Esophagus squamous epithelium (tissue), 5 donors: ENCODE measurements at places on chromosomes 7 and 10.

DNA sequence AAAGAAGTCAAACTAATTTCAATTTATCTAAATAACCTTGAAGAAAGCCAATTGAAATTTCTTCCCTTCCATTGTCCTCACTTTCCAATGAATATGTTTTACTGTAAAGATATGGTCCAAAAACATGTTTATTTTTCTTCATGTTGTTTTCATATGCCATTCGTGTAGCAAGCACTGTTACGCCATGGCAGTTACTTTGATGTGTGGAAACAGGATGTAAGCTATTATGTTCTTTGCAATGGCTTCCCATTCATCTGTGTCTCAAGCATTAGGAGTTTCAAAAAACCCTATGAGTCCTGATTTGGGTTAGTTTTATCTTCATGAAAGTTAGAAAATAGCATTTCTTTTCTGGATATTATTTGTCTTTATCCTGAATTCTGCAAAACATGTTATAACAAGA, 31.0 kb downstream of the GPR141 start:
- no peak for DNase-seq

DNA sequence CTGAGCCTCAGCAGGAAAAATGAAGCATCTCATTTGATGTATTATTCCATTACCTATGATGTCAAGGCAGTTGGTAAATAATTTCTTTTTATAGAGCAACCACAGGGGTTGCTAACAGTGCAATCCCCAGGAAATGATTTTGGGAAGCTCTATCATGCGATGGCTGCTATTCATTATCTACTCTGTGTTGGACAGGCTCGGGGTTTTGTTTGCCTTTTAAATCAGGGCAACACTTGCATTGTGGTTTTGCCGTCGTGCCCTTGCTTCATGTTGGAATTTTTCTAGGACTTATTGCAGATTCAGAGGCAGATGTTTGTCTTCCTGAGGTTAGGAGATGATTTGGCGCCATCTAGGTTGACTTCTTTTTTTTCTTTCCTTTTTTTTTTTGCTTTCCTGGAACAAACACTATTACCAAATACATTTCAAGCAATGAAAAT, 128.4 kb downstream of the BICC1 start:
- DNase-seq = no peak

DNA sequence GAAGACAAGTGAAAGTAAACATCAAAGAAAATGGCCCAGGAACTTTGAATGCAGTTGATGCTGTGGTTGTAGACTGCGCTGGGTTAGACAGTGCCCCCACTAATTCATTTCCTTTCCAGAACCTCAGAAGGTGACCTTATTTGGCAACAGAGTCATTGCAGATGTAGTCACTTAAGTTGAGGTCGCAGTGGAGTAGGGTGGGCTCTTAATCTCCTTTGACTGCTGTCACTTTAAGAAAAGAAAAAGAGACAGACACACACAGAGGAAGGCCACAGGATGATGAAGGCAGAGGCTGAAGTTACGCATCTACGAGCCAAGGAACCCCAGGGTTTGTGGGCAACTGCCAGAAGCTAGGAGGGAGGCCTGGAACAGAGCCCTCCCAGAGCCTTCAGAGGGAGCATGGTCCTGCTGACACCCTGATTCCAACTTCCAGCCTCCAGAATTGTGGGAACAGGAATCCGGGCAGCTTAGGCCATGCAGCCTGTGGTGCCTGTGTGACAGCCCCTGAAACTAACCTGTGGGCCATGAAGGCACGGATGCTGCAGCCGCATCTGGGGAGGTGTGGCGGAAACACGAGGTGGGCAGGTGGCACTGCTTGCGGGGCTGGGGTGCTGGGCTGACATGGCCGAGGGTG, 107.6 kb downstream of the PRKAG2 start:
- no peak for DNase-seq

GRCh38 chr10:71078454-71079145, 133.8 kb upstream of the UNC5B start:
- no peak for DNase-seq

- DNase-seq = no peak
Observed at GRCh38 chr10:34576797-34577196, 238.3 kb downstream of the PARD3 start.

DNA sequence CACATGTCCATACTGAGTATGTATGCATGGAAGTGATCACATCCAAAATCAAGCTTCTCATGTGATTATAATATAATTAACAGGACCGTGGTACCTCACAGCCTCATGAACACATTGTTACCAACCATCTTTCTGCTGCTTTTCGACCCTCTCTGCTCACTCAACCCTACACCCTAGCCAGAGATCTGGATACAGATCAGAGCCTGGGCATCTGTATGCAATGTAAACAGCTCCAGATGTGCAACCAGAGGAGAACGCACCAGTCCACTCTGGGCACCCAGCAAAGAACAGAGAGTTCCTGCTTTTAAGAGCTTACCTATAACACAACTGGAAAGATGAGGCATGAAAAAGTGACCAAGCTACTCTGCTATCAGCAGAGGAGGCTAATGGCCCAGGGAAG, 145.1 kb downstream of the FGFR2 start:
- DNase-seq = no peak

- DNase-seq = no peak
Observed at GRCh38 chr7:112665709-112666108, 124.5 kb downstream of the TMEM168 start.

GRCh38 chr10:60621018-60621417, 157.3 kb upstream of the CDK1 start:
- no peak for DNase-seq

DNA sequence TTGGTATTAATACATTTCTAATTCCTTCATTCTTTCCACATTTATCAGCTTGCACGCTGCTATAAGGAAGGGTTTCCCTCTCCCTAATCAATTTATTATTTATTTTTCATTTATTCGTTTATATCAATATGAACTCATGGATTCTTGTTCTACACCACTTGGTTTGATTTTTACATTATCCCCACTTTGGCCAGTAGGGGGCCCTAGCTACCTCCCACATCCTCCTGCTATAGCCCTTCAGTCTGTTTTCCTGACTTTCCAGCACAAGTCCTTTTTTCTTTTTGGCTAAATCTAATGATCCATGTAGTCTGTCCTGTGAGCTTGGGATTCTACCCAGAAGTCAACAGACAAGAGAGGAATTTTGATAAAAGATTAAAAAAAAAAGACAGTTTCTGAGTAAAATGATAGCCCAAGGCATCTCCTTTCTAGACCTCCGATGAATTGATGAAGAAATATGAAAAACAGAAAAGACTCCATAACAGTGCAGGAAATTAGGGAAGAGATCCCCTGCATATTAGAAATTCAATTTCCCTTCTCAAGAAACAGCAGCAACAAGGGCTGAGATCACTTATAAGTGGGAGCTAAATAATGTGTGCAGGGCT, 47.7 kb downstream of the LYZL2 start:
- DNase-seq = no peak

- no peak for DNase-seq
Observed at GRCh38 chr10:6336016-6336415, 133.3 kb downstream of the PFKFB3 start.

DNA sequence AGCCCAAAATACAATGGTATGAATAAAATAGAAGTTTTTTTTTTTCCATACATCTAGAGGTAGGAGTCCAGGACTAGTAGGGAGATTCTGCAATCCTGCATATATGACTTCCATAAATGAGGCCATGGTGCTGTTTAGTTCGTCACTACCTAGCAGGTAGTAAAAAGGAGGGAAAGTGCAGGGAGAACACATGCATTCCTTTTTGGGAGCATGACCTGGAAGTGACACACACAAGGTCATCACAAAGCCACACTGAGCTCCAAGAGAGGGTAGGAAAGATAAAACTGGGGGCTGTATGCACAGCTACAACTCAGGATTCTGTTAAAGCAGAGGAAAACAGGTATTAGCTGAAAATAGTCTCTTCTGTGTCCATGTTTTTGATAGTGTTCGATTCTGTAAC, 2.2 kb downstream of the CROT start:
- DNase-seq = no peak

- no peak for DNase-seq
Observed at GRCh38 chr10:27659786-27660185, 85.8 kb downstream of the MKX start.

- DNase-seq = no peak
Observed at GRCh38 chr10:18246967-18247366, 106.7 kb downstream of the CACNB2 start.

DNA sequence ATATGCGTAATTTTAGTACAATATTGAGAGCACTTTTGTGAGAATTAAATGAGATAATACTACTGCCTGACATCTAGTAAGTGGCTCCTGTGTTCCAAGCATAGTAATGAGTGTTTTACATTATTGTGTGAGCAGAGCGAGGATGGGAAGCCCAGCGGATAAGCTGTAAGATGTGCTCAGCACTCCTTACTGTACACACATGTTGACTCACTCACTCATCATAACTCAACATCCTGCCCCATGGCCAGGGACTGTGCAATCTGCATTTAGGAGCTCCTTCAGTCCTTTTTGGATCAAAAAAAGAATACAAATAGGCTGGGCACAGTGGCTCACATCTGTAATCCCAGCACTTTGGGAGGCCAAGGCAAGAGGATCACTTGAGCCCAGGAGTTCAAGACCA, 72.9 kb upstream of the NEBL start:
- no peak for DNase-seq

GRCh38 chr7:43328336-43328735, 215.9 kb downstream of the HECW1 start:
- DNase-seq = no peak

DNA sequence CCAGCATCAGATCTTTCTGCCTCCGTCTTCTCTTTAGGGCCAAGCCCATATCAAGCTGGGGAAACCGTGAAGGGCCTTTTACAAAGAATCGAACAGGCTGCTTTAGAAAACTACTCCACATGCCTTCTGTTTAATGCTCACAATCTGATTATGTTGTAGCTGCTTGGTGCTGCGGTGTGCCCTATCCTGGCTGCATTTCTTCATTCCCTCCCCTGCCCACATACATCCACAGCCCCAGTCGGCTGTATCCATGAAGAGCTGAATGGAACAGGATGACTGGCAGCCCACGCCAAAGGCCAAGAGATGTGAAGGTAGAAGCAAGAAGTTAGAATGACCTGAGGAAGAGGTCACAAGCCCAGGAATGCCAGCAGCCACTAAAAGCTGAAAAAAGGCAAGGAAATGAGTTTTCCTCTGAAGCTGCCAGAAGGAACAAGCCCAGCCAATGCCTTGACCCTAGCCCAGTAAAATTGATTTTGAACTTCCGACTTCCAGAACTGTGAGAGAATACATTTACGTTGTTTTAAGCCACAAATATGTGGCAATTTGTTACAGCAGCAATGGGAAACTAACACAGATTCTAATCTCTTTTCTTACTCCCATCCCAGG, 22.2 kb downstream of the TAS2R41 start:
- DNase-seq = no peak

DNA sequence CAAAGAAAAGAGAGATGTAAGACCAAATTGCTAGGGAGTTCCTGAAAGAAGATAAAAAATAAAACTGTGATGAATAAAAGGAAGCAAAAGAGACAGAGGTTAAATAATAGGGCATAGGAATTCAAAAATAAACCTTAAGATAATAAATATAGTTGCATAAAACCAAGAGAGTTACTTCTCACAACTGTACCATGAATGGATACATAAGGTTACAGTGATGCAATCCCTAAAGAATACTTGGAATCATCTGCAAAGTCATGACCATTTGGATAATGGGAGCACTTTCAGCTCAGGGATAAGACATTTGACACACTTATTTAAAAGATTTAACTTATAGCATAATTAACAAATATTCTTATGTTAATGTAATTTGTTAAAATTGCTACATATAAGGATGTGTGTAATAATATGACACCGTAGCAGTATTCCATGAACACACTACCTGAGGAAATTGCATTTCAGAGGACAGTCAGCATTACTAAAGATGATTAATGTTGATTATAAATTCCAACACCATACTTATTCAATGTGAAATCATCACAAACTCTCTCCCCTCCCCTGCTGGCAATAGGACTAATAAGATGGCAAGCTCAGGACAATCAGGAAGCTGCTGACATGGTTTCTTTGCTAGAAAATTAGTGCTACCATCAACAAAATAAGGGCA, 202.1 kb upstream of the AKR1E2 start:
- no peak for DNase-seq

- no peak for DNase-seq
Observed at GRCh38 chr7:98763441-98763840, 106.4 kb downstream of the TMEM130 start.

GRCh38 chr7:37482953-37483352, 34.3 kb upstream of the ELMO1 start:
- no peak for DNase-seq

DNA sequence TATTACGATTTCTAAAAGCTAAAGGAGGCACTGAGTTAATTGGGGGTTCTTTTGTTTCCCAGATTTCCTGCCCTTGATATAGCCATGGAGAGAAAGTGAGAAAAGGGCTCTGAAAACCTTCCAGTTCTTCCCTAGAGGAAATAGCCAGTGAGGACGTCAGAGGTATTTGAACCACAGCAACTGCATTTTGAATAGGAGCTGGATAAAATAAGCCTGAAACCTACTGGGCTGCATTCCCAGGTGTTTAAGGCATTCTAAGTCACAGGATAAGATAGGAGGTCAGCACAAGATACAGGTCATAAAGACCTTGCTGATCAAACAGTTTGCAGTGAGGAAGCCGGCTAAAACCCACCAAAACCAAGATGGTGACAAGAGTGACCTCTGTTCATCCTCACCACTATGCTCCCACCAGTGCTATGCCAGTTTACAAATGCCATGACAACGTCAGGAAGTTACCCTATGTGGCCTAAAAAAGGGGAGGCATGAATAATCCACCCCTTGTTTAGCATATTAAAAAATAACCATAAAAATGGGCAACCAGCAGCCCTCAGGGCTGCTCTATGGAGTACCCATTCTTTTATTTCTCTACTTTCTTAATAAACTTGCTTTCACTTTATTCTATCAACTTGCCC, 85.1 kb upstream of the FRMD4A start:
- no peak for DNase-seq

GRCh38 chr10:29496341-29497162, 138.2 kb downstream of the SVIL start:
- DNase-seq = no peak

GRCh38 chr10:60188548-60188947, 201.1 kb downstream of the ANK3 start:
- no peak for DNase-seq

DNA sequence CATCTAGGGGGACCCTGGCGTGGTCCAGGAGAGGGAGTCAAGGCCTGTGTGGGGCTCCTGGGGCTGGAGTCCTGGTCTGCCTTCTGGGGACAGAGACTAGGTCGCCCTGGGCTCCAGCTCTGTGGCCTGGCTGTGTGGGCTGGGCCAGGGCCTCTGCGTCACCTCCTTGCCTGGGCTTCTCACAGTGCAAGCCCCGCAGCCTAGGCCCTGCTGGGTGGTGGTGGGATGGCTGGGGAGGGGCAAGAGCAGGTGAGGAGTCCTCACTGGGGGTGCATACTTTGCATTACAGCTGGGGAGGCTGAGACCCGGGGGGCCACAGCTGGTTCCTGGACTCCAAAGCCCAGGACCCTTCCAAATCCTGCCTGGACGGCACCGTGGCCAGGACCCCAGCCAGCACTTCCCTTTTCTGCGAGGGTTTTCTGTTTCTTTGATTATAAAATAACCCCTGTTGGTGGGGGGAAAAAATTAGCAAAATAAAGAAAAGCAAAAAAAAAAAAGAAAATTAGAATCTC, 23.5 kb downstream of the PWWP2B start:
- no peak for DNase-seq
